Activated CD4-positive, alpha-beta memory T cell treated with anti-CD3 and anti-CD28 coated beads for 36 hours (primary cell): ENCODE measurements at places on chromosomes 1 and 21. TPM values are rescaled to one million over a fixed set of nuclear protein-coding genes. Genes with fewer than 3 reads are reported as not detected.

DNA sequence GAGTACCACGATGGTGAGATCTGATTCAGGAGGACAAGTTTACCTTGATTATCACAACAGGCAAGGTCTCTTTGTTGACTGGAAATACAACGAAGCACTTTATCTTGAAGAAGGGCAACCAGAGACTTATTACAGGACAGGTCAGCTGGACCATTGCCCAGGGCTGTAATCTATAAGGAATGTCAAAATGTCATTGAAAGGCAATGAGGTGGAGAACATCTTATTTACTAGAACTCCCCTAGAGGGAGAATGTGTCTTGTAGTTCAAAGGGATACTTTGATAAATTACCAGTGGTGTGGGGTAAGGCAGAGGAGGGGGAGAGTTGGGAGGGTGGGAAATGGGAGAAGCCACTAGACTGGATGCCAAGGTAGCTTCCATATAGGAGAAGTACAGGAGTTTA lies 212.3 kb downstream of the NCAM2 start:
- no peaks in the 10 kb centered on the region for H3K4me1 ChIP-seq
- H3K27ac ChIP-seq: no peak overlapping the region
- no peaks in the 10 kb centered on the region for H3K27me3 ChIP-seq
- no peaks in the 10 kb centered on the region for H3K36me3 ChIP-seq
- no peak for DNase-seq
- H3K4me3 ChIP-seq: no peak overlapping the region

DNA sequence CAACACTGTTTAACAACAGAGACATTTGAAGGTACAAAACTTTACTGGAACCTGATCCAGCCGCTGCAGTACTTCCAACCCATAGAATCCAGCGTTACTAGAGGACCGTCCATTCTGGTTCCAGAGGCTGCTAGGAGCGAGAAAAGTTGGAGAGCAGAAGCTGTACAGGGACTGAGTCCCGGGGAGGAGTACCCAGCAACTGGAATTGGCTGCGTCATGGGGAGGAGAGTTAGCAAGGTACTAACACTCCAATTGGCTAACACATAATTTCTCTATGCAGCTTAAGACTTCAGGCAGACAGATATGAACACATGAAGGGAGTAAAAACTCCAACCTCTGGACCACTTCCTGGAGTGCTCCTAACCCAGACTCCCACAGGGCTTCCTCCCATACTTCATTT lies 2.1 kb upstream of the QSOX1 start:
- DNase-seq: no peak
- H3K27me3 ChIP-seq: no peaks in the 10 kb centered on the region
- H3K4me3 ChIP-seq: no peak overlapping the region
- no peaks in the 10 kb centered on the region for H3K36me3 ChIP-seq
- H3K27ac ChIP-seq: no peak overlapping the region

GRCh38 chr1:118101999-118102398 lies 83.0 kb downstream of the SPAG17 start:
- no peak for DNase-seq
- no peaks in the 10 kb centered on the region for H3K36me3 ChIP-seq
- H3K4me3 ChIP-seq: no peak overlapping the region
- H3K27me3 ChIP-seq: peaks cover 2% of the 10 kb centered on the region
- no peaks in the 10 kb centered on the region for H3K4me1 ChIP-seq
- no peak overlapping the region for H3K27ac ChIP-seq

AIRE gene
- not detected for total RNA-seq

- peaks cover 54% of the 10 kb centered on the region for H3K4me1 ChIP-seq
- H3K27me3 ChIP-seq: no peaks in the 10 kb centered on the region
Observed at GRCh38 chr21:42406201-42406621, 2.5 kb downstream of the UBASH3A start.

SPRR2B gene
- not detected for total RNA-seq
